ENCODE measurements at places on chromosomes 12 and 14.
A peak's percentile ranks its signal among the peaks of the same experiment; 100 is the strongest.

- DNase-seq, result peak; percentile 53
Observed at GRCh38 chr14:50830044-50830931, 674 bp downstream of the NIN start.

GRCh38 chr12:125387206-125387605, 322.0 kb downstream of the AACS start:
- DNase-seq, result no peak

GRCh38 chr12:106321139-106321850, 18.8 kb downstream of the TCP11L2 start:
- no peak for DNase-seq

DNA sequence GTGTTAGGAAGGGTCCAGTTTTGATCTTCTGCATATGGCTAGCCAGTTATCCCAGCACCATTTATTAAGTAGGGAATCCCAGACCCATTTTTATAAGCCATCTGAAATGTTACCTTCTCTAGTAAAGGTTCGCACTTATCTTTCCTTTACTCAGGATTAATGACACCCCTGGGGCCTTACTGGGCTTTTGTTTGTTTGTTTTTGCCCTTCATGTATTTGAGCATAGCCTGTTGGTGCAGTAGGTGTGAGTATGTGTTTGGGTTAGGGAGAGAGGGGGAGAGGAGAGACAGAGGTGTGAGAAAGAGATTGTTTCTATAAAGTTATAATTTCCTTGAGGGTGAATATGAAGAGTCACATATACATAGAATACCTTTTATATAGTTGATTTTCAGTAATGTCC, 96.9 kb downstream of the AKAP6 start:
- no peak for DNase-seq

DNA sequence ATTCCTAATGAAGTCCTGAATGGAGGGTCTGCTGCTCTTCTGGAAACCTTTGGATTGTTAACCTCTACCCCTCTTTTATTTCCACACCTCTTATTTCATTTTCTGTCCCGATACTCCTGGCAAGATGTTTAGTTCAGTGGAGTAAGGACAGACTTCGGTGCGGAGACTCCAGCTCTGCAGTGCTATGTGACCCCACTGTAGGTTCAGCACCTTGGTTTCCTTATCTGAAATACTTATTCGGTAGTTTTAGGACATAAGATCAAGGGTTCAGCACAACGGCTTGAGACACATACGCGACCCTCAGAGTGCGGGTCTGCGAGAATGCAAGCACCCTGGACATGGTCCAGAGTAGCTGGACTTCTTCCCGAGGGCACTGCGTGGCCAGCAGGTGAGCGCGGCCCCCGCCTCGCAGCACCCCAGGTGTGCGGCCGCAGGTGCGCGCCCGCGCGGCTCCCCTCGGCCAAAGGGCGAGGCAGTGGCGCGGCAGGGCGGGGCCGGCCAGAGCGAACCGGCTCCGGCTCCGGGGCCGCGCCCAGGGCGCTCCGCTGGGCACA, 465 bp upstream of the FGD4 start:
- no peak for DNase-seq

GRCh38 chr12:53413485-53414204, 10.0 kb upstream of the AMHR2 start:
- DNase-seq, result no peak

GRCh38 chr12:110638796-110639195, 24.9 kb downstream of the TCTN1 start:
- DNase-seq, result no peak

DNA sequence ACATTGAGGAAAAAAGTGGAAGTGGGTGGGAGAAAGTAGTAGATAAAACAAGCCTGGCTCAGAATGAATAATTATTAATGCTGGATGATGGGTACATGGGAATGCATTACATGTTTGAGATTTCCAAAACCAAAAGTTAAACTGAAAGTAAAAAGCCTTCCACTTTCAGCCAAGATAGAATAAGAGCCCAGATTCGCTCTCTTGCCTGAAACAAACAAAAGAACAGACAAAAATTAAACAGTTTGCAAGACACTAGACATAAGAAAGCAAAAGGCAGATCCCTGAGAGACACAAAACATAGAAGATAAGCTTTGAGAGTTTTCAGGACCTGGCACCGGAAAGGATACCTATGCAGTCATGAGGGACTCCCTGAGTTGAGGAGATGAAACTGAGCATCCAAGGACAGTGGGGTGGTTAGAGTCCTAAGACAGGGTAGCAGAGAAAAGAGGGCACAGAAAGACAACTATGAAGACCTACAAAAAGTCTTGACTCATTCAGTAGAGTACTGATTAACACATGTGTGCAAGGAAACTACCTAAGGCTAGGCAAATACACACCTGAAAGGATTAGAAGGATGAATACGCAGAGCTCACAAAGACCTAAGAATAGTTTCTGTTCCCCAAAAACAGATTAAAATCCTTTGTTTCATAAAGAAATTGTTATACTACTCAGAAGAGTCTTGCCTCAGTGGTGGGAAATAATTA, 54.1 kb downstream of the CEP83 start:
- no peak for DNase-seq

GRCh38 chr12:130462558-130463274, 125.0 kb downstream of the PIWIL1 start:
- no peak for DNase-seq

- no peak for DNase-seq
Observed at GRCh38 chr12:88058719-88059077, 29.5 kb upstream of the C12orf50 start.

GRCh38 chr14:23413681-23414080, 5.6 kb upstream of the MYH6 start:
- DNase-seq, result no peak

- DNase-seq, result no peak
Observed at GRCh38 chr12:113359133-113359938, 949 bp downstream of the PLBD2 start.

DNA sequence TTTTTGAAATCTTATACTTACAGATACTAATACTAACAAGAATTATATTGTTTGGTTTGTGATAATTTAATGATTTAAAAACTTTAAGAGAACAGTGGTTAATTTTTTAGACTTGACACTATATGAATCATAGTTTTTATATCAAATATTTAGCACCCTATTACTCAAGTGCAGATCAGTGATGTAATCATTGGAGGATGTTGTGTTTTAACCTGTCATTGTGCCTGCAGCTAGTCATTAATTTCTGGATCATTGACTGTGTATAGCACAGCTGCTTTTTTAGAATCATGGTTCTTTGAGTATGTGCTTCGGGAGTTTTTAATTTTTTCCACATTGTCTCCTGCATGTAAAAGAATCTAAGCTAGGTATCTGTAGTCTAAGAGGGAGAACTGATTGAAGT, 17.3 kb downstream of the ARID4A start:
- no peak for DNase-seq

- no peak for DNase-seq
Observed at GRCh38 chr14:92978229-92979021, 55.5 kb downstream of the CHGA start.

- no peak for DNase-seq
Observed at GRCh38 chr12:45351921-45352670, 136.2 kb downstream of the ANO6 start.

DNA sequence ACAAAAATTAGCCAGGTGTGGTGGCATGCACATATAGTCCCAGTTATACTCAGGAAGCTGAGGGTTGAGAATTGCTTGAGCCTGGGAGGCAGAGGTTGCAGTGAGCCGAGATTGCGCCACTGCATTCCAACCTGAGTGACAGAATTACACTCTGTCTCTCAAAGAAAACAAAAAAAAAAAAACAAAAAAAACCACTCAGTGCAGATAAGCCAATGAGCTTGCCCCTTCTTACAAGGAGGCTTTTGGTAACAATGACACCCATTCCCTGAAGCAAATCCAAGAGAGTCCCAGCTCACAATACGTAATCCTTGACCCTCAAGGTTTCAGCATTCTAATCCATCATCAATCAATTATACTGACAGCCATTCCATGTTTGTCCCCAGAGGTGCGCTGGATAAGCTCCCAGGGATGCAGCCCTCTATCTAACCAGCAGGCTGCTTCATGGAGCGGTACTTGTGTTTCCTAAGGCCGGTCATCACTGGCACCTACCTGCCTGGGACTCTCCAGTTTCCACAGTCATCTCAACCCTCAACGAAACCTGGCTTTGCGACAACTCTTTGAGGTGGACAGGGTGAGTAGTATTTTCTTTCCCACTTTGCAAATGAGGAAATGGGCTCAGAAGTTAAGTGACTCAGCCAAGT, 12.4 kb downstream of the GCN1 start:
- no peak for DNase-seq

DNA sequence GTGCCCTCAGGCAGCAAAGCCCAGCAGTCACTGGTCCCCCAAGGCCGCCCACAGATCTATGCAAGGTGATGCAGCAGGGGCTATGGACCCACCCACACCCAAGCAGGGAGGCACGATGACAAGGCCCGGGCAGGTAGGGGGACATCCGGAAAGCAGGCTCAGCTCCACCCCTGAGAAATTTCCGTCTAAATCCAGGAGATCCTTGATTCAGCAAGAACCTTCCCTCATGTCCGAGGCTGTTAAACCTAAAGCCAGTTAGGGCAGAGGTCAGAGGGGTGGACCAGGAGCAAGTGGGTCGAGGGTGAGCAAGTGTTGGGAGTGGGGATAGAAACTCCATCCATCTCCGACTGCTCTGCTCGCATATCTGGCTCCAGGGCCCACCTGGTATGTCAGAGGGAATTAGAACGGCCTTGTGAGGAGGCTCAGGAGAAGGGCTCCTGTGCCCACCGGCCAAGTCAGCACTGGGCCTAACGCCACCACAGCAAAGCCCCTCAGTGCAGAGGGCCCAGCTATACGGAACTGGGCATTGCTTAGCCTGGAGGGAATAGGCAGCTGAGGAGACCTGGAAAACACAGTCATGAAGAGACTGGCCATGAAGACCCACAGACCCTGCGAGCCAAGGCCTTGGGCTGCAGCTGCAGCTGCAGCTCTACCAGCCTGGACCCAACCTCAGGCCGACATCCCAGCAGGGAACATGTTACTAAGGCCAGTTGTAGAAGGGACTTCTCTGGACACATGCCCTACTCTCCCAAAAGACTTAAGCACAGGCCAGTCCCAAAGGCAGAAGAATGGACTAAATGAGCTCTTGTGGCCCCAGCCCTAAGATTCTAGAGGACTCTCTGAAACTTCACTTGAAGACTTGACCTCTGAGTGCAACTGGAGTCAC, 34.3 kb downstream of the DAD1 start:
- no peak for DNase-seq

- no peak for DNase-seq
Observed at GRCh38 chr14:77612011-77612620, 4.3 kb downstream of the SPTLC2 start.

- no peak for DNase-seq
Observed at GRCh38 chr12:70508178-70508577, 129.1 kb downstream of the PTPRB start.

DNA sequence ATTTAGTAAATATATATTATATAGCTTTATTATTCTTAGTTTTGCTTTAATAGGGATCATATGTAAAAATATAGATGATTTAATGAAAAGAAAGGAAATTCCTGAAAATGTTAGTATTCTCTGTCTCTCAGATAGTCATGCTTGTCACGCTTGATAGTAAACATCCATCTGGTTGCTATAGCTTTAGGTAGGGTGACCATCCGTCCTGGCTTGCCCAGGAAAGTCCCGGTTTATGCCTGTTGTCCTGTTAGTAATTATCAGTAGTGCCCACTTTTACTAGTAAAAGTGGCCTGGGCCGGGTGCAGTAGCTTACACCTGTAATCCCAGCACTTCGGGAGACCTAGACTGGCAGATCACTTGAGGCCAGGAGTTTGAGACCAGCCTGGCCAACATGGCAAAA, 23.8 kb downstream of the CFAP54 start:
- DNase-seq, result no peak

GRCh38 chr12:17592472-17592871, 497.5 kb downstream of the RERGL start:
- no peak for DNase-seq

GRCh38 chr12:115946092-115946491, 331.4 kb downstream of the MED13L start:
- no peak for DNase-seq

GRCh38 chr12:11667171-11667570, 17.7 kb downstream of the ETV6 start:
- no peak for DNase-seq

- DNase-seq, result no peak
Observed at GRCh38 chr14:61106271-61106958, 125.4 kb downstream of the SLC38A6 start.

DNA sequence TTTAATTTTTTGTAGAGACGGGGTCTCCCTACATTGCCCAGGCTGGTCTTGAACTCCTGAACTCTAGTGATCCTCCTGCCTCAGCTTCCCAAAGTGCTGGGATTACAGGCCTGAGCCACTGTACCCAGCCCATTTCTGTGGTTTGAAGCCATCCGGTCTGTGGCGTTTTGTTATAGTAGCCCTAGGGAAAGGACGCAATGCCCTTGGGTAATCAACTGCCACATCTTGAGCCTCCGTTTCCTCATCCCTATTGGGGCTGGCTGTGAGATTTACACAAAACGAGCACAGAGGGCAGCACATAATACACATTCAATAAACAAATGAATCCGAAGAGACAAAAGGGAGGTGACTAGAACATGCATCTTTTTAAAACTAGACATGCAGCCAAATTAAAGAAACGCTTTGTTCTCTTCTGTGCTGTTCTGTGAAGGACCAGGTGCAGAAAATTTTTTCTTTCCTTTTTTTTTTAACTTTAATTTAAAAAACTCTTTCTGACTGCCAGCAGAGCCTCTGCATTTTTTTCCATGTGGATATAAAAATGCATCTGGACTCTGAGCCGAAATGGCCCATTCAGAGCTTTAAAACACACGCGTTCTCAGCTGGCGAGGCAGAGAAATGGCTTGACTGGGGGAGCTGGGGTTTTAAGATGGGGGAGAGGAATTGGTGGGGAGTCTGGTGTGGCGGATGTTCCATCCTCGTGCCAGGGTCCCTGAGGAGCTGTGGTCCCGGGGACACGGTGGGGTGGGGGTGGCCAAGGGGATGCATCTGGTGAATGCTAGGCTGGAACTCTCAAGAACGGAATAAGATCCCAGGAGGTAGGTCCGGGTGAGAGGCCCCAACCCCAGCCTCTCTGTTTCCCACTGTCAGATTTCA, 119.0 kb downstream of the RBM19 start:
- no peak for DNase-seq

DNA sequence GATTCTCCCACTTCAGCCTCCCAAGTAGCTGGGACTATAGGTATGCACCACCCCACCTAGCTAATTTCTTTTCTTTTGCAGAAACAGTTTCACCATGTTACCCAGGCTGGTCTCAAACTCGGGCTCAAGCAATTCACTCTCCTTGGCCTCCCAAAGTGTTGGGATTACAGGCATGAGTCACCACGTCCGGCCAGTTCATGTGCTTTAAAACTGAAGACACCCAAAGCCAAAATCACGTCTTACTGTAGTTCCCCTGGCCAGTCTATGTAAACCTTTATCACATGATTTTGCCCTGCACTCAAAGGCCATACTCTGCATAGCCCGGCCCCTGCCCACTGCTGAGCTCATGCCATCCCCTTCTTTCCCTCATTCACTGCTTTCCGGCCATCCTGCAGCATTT, 4.5 kb downstream of the ALKBH2 start:
- no peak for DNase-seq

- peak; percentile 32 for DNase-seq
Observed at GRCh38 chr14:68794851-68795596, 2.2 kb upstream of the ZFP36L1 start.
